ENCODE measurements at places on chromosomes 7 and 10.

DNA sequence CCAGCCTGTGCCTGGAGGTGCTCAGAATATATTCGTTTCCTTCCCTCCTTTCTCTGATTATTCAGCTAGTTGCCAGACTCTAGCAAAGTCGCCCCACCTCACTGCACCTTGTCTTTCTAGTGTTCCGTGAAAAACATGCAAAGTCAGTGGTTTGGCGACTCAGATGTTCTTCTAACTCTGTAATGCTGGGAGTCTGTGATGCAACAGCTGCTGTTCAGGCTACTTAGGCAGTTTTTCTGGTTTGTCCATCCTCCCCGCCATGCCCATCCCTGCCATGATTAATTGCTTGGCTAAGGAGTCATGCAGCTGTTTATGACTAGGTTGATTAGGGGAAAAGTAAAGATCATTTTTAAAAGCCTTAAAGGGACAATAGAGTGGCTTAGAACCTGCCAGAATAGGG lies 99.4 kb downstream of the MTPN start:
- DNase-seq: no peak

GRCh38 chr10:50615658-50616057 lies 8.1 kb downstream of the SGMS1 start:
- DNase-seq: no peak

GRCh38 chr10:3142146-3142875 lies 30.3 kb downstream of the PITRM1 start:
- no peak for DNase-seq

- DNase-seq: no peak
These were observed 163.2 kb downstream of the DKK1 start for GRCh38 chr10:52477305-52477704.

DNA sequence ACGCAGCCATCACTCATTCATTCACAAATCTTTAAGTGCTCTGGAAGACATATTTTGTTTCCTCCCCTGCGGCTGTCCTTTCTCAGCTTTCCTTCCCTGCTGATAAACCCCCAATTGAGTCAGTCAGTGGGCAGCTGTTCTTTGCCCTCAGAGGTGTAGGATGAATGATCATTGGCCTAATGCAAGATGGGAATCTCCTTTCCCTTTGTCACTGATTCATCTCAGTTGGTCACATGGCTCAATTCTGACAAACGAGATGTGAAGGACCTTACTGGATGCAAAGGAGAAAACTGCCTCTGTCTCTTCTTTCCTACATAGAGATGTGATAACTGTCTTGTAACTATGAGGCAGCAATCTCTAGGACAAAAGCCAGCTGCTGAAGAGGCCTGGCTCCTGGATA lies 44.6 kb downstream of the COL28A1 start:
- no peak for DNase-seq

DNA sequence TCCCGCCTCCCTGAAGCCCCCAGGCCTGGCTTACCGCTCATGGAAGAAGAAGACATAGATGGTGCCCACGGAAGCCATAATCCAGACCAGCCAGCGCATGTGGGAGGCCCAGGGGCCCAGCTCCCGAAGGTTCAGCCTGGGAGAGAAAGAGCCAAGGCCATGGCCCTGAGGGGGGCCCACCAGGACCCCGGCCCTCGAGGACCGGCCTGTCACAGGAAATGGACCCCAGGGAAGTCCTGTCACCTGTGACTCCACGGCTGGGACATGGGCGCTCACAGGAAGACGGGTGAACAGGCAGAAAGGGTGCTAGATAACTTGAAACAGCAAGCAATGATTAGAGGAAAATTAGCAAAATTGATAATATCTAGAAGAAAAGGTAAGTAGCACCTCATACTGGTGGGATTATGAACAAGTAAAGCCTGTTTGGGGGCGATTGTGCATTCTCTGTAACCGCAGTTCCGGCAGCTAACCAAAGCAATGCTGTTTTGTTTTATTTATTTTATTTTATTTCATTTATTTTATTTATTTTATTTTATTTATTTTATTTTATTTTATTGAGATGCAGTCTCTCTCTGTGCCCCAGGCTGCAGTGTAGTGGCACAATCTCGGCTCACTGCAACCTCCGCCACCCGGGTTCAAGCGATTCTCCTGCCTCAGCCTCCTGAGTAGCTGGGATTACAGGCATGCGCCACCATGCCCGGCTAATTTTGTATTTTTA lies 27.8 kb upstream of the RADIL start:
- DNase-seq: no peak

GRCh38 chr10:7410862-7411670 lies at the start of gene SFMBT2:
SFMBT2 (minus strand) TSS chr10:7411034; CDS start chr10:7381898, 29,136 bp downstream.
- DNase-seq: peak; percentile 58

GRCh38 chr10:49350846-49351532 lies 44.9 kb downstream of the DRGX start:
- no peak for DNase-seq

GRCh38 chr7:30665449-30665848 lies 16.8 kb downstream of the CRHR2 start:
- DNase-seq: no peak

DNA sequence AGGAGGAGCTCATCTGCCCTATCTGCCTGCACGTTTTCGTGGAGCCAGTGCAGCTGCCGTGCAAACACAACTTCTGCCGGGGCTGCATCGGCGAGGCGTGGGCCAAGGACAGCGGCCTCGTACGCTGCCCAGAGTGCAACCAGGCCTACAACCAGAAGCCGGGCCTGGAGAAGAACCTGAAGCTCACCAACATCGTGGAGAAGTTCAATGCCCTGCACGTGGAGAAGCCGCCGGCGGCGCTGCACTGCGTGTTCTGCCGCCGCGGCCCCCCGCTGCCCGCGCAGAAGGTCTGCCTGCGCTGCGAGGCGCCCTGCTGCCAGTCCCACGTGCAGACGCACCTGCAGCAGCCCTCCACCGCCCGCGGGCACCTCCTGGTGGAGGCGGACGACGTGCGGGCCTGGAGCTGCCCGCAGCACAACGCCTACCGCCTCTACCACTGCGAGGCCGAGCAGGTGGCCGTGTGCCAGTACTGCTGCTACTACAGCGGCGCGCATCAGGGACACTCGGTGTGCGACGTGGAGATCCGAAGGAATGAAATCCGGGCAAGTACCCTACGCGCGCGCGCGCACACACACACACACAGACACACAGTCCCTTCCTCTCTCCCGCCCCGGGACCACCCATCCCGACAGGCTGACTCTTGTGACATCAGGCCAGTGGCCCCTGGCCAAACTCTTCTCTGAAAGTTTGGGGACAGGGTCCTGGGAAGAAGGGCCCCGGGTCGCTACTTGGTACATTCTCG lies 538 bp downstream of the TRIM8 start:
- peak; percentile 83 for DNase-seq

- no peak for DNase-seq
These were observed 17.5 kb downstream of the GBF1 start for GRCh38 chr10:102262744-102263370.

GRCh38 chr7:32164341-32164996 lies 94.3 kb upstream of the PDE1C start:
- DNase-seq: no peak

DNA sequence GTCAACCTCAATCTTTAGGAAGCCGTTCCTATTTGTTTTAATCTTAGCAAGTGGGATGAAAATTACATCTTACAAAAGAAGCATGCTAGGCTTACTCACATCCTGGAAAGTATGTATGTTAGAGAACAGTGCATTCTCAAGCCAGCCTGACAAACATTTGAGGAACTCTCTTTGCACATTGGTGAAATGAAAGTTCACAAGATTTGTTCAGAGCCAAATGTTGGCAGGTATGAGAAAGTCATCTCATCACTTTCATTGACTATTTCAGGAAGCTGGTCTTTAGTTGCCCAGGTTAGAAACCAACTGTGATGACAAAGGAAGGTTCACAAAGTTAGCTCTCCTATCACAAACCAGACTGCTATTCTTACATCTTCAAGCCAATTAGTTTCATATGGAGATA lies 57.1 kb downstream of the ABCB1 start:
- DNase-seq: no peak
